Fibroblast of villous mesenchyme (primary cell): ENCODE measurements at places on chromosomes 3 and 15. TPM values are rescaled to one million over a fixed set of nuclear protein-coding genes. Genes with fewer than 3 reads are reported as not detected.

The CASR gene
- total RNA-seq: not detected in 2 replicates

The DBR1 gene
- 12.9 and 16.8 TPM in 2 replicates for total RNA-seq

The ANKUB1 gene
- not detected in 2 replicates for total RNA-seq

The TMEM158 gene
- total RNA-seq: 22.9 and 46.7 TPM in 2 replicates

The FOXL2NB gene
- total RNA-seq: 61.8 and 101 TPM in 2 replicates

The GOLGA8T gene
- under 0.01 TPM in 1 of 2 replicates, not detected in the other for total RNA-seq

The LRRIQ4 gene
- total RNA-seq: 0.32 TPM in 1 of 2 replicates, not detected in the other

- no peak for DNase-seq
These were observed 372.0 kb downstream of the NEK10 start for GRCh38 chr3:26997226-26997625.

DNA sequence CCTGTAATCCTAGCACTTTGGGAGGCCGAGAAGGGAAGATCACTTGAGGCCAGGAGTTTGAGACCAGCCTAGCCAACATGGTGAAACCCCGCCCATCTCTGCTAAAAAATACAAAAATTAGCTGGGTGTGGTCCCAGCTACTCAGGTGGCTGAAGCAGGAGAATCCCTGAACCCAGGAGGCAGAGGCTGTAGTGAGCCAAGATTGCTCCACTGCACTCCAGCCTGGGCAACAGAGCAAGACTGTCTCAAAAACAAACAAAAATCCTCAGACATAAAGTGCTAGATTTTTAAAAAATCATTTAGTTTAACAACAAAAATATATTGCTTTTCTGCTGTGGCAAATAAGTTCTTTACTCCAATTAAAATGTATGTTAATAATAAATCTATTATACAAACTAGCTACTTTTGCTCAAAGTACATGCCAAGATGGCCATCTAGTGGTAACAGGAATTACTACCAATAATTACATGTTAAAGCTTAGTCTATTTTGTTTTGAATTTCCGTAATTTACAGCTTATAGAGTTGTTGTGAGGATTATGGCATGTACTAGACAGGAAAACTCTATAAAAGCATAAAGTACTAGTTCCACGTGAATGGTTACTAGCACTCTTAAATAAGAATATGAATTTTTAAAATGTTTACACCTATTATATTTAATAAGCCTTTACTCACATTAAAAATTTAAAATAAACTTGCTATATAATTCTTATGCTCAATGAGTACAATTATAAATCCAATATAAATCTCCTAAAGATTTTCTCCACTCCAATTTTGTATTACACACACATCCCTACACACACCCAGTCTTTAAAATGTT is 39.0 kb downstream of the GABPB1 start:
- DNase-seq: peak; percentile 65

- DNase-seq: no peak
These were observed 42.6 kb upstream of the RGMA start for GRCh38 chr15:93131485-93132095.

DNA sequence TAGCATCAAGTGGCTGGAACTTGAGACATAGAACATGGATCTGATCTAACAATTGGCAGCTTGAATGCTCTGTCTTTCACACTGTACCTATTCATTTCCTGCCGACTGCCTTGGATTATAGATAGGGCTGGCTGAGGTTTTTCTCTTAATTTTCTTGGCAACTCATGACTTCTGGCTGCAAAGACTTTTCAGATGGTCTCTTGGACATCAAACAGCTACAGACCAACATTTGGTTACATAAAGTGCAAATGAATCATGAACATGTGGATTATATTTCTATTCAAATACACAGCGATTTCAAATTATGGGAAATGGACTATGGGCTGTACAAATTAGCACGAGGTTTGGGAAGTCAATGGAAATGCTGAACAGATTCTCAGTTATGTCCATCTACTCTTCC is 26.2 kb upstream of the IL16 start:
- DNase-seq: no peak

DNA sequence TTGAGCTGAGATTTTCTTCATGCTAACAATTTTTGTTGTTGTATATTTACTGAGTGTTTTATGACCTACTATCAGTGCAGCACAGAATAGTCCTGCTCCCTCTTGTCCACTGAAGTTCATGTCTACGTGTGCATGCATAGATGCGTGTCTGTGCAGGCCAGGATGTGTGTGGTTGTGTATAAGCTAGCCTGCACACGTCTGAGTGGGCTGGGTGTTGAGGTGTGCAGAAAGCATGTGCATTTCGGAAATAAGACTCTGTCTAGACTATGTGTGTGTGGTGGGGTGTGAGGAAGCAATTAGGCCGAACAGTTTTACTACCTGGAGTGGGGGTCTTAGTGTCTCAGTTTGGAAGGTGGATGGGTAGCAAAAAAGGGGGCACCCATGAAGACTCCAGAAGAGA is 39.2 kb downstream of the ATP2B2 start:
- no peak for DNase-seq

GRCh38 chr3:23959135-23959900 is 14.2 kb downstream of the NR1D2 start:
- peak; percentile 87 for DNase-seq

- peak; percentile 40 for DNase-seq
These were observed 67.9 kb downstream of the CRTC3 start for GRCh38 chr15:90597577-90597976.

DNA sequence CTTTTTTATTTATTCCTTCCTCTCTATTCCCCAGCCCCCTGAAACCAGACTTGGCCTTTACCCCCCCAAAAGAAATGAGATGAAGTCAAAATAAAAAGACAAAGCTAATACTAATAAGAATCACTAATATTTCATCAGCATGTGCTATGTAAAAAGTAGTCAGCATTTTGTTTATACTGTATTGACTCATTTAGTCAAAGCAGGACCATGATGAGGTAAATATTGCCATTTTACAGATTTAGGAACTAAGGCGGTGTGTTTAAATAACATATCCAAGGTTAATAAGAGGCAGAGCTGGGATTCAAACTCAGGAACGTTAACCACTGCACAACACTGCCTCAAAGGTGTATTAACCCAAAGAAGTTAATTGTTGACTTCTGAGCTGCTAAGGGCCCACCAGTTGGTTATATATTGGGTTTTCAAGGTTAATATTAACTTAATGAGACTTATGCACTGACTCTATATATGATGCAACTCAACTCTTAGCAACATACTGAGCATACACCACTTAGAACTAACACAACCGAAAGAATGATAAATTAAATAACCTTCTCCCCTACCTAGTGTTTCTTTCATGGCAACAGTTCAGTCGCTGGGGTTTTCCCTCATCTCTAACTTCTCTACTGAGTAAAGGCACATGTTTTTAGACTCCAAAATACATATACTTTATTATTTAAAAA is 34.7 kb downstream of the FOXP1 start:
- no peak for DNase-seq

- DNase-seq: no peak
These were observed 7.5 kb downstream of the PIK3CB start for GRCh38 chr3:138827222-138827621.

- no peak for DNase-seq
These were observed 51.2 kb downstream of the THRB start for GRCh38 chr3:24443476-24443875.

DNA sequence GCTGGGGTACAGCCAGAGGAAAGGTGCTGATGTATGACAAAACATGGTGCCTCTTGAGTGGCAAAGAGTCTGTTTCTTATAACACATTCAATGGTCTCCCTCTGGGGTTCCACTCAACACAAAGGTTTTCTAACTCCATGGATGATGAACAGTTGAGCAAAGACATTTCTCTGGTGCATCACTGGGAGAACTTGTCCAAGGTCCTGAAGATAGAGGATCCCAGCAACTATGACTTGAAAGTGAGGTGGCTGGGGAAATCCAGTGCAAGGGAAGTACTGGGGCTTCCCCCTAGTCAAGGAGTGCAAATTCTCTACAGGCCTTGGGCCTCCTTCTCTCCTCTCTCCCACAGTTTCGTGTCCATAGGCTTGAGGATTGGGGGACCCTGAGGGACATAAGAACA is 431.1 kb downstream of the WDR72 start:
- DNase-seq: no peak

- no peak for DNase-seq
These were observed 449 bp downstream of the ROBO1 start for GRCh38 chr3:79767194-79767904.

DNA sequence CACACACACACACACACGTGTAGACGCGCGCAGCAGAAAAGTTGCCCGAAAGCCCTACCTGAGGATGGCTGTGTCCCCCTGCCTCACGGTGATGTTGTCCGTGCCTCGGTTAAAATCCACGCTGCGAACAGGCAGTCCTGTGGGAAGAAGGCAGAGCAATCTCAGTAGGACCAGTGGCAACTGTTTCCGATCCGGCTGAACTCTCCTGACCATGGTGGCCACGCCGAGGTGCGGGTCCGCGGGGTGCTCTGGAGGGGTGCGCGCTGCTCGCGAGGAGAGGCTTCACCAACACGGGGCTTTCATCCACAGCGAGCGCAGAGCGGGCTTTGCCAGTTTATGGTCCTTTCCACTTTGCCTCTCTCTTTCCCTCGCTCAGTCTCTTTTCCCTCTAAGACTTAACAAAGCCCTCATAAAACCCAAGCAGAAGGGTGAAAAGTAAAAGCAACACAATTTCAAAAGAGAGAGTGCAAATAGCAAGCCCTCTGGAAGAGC is 422 bp downstream of the LSAMP start:
- peak; percentile 8 for DNase-seq

GRCh38 chr15:73074241-73074640 is 22.0 kb downstream of the NEO1 start:
- DNase-seq: no peak

DNA sequence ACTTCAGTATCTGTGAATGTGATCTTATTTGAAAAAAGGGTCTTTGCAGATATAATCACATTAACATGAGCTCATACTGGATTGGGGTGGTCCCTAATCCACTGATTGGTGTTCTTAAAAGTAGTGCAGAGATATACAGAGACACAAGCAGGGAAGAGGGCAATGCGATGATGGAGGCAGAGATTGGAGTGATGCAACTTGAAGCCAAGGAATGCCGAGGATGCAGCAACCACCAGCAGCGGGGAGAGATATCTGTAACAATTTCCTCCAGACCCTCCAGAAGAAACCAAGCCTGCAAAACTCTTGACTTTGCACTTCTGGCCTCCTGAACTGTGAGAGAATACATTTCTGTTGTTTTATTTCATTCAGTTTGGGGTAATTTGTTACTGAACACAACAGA is 171.0 kb upstream of the MBNL1 start:
- DNase-seq: no peak

DNA sequence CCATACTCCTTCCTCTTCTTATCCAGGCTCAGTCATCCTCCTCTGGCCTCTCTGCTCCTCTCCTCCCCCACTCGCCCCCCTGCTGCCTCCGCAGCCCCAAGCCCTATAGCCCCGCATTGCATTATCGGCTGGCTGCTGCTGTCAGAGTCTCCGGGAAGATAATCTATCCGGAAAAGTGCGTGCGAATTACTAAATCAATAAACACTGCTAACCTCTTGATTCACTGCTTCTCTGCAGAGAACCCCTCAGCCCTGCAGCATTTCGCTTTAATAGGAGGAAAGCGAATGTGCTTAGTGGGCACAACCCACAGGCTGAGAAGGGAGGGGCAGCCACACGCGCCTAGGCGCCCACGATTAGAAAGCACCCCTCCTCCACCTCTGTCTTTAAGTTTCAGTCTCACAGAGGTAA is 167.6 kb downstream of the ABHD5 start:
- DNase-seq: no peak

- DNase-seq: no peak
These were observed 159.8 kb downstream of the WNT5A start for GRCh38 chr3:55327131-55327920.

GRCh38 chr3:133268726-133269134 is 131.1 kb upstream of the BFSP2 start:
- no peak for DNase-seq

GRCh38 chr3:42699511-42699971 is 3.1 kb downstream of the HHATL start:
- DNase-seq: no peak

DNA sequence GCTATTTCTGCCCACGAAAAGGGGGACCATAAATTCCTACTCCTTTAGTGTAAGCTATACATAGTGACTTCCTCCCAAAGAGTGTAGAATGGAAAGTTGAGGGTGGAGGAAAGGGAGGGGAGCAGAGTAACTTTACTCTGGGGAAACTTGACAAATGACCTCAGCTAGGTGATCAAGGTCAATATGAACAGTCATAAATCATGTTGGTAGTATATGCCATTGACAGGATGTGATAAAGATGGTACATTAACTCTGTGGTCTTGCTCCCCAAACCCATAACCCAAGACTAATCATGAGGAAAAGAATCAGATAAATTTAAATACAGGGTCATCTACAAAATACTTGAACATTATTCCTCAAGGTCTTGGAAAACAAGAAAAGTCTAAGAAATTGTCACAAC is 18.6 kb downstream of the SETMAR start:
- no peak for DNase-seq

GRCh38 chr3:48012659-48013058 is 3.6 kb downstream of the MAP4 start:
- DNase-seq: peak; percentile 26

- DNase-seq: no peak
These were observed 123.6 kb downstream of the SLC25A26 start for GRCh38 chr3:66344391-66344811.

DNA sequence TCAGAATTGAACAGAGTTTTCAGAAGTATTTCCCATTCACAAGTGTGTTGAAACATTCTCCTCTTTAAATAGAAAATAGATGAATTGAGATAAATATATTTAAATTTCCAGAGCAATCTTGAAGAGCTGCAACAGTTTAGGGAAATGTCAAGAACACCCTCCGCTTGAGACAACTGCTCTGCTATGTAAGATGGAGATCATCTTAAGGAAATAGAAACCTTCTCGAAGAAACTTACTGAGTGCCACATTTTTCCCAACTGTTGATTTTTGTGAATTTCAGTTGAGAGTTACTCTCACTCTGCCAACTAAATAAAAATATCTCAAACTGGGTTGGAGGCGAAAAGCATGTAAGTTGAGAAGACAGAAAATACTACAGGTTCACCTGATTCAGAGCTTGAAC is 78.0 kb downstream of the SUCLG2 start:
- no peak for DNase-seq

GRCh38 chr3:191087391-191087790 is 111.7 kb upstream of the OSTN start:
- no peak for DNase-seq

- DNase-seq: no peak
These were observed 81.0 kb downstream of the USP13 start for GRCh38 chr3:179733797-179734196.

DNA sequence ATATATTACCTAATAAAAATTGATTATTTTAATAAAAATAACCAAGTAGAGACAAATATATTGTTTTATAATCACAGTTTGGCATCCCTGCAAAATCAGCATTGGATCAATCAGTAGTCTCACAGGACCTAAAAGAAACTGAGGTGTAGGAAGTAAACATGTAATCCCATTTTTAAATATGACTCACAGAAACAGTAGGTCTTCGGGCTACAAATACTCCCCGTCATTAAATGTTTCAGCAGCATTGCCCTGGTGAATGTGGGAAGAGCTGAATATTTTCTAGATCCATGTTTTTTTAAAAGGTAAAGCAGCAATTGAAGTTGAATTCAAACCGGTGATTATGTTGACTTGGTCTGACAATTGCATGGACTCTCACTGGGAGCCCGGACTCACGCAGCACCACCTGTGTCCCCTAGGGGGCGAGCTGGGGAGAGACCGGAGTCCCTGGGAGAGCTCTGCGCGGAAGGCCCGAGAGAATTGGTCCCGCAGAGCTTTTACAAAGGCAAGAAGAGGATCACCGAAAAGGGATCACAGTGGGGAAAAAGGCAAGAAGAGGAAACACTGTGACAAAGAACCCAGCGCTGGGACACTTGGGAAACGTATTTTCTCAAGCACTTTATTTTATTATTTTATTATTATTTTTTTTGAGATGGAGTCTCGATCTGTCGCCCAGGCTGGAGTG is 17.2 kb upstream of the USP3 start:
- peak; percentile 80 for DNase-seq

GRCh38 chr15:36885771-36886170 is 214.6 kb downstream of the MEIS2 start:
- DNase-seq: no peak
